Activated CD8-positive, alpha-beta memory T cell treated with anti-CD3 and anti-CD28 coated beads for 4 hours (primary cell): ENCODE measurements at places on chromosomes 7 and 10.

DNA sequence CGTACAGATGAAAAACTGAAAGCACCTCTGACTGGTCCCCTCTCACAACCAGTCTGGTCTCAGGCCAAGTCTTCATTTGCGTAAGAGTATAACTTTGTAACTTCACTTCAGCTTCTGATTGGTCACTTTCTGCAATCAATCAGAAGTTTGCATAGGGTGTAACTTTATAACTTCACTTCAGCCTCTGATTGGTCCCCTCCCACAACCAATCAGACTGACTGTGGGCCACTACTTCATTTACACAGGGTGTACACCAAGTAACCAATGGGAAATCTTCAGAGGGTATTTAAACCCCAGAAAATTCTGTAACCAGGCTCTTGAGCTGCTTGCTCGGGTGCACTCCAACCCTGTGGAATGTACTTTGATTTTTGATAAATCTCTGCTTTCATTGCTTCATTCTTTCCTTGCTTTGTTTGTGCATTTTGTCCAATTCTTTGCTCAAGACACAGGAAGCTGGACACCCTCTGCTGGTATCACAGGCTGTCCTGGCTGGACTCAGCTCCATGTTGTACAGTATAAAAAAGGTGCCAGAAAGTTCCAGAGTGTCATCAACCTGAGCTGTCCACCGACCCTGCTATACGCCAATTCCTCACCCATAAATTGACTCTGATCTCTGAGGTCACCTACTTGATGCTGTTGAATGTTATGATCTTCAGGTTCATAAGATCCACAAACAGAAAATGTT lies 74.5 kb downstream of the COBL start:
- no peak for DNase-seq

DNA sequence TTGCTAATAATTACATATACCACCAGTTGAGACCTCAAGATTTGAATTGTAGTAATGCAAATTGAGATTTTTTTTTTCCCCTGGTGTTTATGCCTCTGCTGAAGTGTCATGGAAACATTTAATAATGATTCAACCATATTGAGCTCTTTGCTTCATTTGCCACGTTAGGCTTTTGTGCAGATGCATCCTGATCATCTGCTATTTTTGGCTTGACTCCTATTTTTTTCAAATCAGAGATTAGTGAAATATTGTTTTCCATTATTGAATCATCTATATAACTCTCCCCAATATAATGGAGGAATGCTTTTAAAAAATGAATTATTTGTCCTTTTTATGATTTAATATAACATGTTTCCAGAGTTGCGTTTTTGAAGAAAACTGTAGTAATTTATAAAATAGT lies 115.1 kb downstream of the SRI start:
- DNase-seq = no peak

DNA sequence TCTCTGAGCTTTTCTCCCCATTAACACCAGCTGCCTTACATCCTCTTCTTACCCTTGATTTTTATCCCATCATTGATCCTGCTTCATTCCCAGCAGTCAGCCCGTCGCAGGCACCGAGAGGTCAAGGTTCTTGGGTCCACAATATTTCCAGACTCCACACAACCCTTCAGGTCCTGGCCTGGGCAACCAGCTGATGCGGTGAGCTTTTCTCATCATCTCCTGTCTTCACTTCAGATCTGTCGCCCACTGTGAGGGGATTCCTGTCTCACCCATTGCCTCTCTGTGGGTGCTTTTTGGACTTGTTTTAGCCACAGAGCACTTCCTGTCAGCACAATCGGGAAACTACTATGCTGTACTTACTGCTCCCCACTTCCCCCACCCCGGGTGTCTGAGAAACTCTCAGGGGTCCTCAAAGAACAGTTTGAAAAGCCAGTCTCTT lies 8.4 kb upstream of the PVRIG start:
- DNase-seq = no peak

- no peak for DNase-seq
Observed at GRCh38 chr10:101494650-101495049, 93.4 kb downstream of the POLL start.

GRCh38 chr7:101936223-101936610 lies 118.8 kb downstream of the CUX1 start:
- no peak for DNase-seq

DNA sequence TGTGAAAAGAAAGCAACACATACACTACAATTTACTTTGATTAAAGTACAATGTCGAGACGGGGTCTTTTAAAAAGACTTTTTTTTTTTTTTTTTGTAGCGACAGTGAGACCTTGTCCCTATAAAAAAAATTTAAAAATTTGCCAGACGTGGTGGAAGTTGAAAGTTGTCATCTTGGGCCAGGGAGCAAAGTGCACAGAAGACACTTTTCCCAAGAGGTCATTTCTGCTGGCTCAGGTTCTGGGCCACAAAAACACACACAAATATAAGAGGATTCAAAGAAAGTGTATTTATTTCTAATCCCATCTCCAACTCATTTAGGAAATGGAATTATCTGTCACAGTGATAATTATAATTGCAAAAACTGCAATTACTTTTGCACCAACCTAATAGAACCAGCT lies 24.7 kb downstream of the SLC26A3 start:
- DNase-seq = no peak

DNA sequence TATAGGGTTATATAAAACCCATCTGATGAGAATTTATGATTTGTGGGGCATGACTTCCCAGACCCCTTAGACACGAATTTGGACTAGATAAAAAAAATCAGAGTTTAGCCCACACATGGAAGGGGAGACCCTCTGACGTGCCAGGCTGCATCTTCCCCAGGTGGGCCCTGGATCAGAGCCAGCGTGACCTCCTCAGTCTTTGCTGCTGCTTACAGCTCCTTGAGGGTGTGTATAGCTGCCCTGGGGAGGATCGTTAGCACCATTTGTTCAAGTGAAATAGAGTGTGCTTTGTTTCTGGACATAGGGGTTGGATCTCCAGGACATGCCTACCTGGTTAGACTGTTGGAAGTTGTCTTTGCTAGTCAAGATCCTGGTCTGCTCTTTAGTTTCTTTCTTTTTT lies 54.2 kb downstream of the DOCK1 start:
- DNase-seq = no peak

- no peak for DNase-seq
Observed at GRCh38 chr10:113108194-113108835, 158.3 kb downstream of the TCF7L2 start.

DNA sequence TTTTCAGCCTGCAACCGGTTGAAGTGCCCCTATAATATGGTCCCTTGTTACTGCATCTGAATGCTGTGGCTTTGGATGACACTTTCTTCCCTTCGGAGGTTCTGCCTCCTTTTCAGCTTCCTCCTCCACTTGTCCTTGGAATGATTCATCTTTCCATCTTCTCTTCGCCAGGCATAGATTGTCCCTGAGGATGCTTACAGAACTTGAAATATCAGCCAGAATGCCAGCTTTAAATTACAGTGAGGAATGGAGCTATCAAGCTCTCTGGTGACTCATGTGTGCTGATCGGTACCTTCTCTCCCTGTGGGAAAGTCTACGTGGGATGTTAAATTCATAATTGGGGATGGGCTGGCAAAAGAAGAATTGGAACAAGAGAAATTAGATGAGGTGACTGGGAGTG lies 45.9 kb upstream of the PDK4 start:
- DNase-seq = no peak

DNA sequence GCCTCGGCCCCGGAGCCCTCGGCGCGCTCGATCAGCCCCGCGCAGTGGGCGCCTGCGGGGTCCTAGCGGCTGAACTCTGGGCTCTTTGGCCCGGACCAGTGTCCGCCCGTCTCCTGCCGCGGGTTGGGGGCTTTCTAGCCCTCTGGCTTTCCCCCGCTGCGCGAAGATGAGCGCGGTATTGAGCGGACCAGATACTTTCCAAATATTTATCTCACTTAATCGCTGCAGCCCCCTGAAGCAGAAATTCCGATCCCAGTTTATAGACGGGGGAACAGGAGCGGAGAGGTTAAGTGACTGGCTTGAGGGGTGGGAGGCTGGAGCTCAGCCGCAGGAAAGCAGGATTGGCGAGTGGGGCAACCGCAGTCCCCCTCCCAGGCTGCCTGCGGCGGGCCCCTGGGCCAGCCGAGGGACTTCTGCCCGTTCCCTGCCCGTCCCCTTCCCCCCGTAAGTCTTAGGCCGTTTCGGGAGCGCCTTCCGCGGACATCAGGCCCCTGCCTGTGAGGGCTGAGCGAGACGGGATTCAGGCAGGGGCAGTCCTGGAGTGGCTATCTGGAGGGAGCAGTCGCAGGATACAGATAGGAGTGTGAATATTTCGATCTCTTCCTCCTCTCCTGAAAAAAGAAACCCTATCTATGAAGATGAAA lies 565 bp downstream of the STRIP2 start:
- DNase-seq = no peak

DNA sequence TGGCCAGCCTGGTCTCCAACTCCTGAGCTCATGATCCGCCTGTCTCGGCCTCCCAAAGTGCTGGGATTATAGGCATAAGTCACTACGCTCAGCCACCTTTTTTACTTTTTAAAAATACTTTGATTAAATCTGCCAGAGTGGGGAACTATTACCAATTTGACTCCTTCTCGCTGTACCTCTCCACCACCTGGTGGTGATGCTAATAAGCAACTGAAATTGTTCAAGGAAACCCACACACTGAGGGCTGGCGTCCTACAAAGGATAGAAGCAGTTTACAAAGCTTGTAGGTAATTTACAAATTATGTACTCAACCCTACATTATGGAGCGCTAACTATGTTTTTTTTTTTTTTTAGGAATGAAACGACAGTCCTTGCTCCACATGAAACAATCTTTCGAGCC lies 111.1 kb downstream of the CPED1 start:
- DNase-seq = no peak

- DNase-seq = no peak
Observed at GRCh38 chr10:96638120-96638519, 51.3 kb upstream of the TM9SF3 start.

DNA sequence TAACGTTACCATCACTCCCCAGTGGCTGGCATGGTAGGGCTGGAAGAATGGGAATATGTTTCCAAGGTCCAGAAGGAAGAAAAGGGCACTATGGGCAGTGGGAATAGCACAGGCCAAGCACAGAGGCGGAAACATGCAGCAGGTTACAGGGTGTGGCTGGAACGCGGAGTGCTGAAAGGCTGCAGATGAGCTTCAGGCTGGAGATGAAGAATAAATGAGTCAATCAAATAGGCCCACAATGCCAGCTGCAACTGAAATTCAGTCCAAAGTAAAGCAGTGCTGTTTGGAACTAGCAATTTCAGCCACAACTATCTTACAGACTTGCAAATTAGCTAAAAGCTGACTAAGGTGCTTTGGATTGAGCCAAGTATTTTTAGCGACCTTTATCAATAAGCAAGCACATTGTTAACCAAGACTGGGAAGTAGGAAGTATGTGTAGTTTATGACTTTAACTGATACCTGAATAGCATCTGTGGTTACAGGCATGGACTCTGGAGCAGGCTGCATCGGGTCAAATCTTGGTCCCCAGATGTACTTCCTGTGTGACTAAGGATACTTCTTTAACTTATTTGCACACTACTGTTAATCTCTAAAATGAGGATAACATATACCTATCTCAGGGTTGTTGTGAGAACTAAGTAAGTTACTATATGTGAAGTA lies 77.5 kb upstream of the CTTNBP2 start:
- DNase-seq = no peak

DNA sequence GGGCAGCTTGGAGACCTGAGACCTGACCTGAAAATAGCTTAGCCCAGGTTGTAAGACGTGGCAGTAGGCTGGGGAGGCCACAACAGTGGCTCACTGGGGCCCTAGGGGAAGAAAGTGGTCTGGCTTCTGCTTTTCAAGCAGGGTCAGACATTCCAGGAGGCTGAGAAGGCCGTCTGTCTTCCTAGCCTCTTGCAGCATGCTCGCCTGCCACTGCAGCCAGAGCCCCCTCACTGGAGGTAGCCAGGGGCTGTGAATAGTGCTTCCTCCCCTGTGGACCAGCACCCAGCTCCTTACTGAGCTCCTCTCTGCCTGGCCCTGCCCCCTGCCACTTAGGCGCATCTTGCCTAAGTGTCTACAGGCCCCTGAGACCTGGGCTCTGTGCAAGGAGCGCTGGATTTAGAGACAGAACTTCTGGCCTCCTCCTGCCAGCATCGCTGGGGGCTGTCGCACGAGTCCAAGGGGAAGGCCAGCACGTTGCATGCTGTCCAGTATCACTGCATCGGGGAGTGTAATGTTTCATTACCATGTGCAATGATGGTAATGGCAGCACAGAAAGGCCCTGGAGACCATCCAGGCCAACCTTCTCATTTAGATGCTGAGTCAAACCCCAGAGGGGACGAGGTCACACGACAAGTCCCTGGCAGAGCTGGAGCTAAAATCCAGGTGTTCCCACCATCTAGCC lies 12.7 kb downstream of the ZMIZ1 start:
- DNase-seq = no peak

DNA sequence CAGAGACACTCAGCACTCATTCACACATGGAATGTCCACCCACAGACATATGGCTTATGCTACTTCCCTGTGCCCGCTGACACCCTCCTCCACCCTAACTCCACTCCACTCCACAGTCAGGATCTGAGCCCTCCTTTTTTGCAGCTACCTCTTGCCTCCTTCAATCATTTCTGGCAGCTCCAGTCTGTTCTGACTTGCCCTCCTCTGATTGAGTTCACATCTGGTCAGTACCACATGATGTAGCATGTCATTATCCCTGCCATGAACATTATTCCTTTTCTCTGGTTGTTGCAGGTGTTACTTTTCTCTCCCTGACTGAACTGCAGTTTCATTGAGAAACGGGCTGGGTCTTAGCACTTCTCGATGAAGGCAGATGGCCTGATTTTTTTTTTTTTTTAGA lies 130.1 kb upstream of the EGR2 start:
- no peak for DNase-seq

DNA sequence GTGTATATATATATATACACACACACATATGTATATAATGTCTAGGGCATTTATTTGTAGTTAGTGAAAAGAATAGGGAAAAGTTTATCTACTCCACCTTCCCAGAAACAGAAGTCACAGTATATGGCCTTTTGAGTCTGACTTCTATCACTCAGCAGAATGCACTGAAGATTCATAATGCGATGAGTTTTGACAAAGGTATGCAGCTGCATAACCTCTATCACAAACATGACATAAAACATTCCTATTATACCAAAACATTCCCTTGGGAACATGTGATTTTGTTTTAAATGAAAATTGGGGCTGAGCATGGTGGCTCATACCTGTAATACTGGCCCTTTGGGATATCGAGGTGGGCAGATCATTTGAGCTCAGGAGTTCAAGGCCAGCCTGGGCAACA lies 137.3 kb upstream of the EEPD1 start:
- DNase-seq = no peak

- DNase-seq = no peak
Observed at GRCh38 chr7:29479301-29480200, 84.1 kb upstream of the PRR15 start.

- DNase-seq = no peak
Observed at GRCh38 chr7:22291977-22292376, 65.0 kb downstream of the RAPGEF5 start.

- DNase-seq = no peak
Observed at GRCh38 chr10:132400547-132401151, 3.6 kb downstream of the PWWP2B start.

GRCh38 chr7:111029574-111030251 lies 61.2 kb upstream of the LRRN3 start:
- DNase-seq = no peak

GRCh38 chr7:64881461-64882287 lies 21.4 kb upstream of the ZNF273 start:
- DNase-seq = no peak

GRCh38 chr7:77760809-77761453 lies 37.3 kb downstream of the TMEM60 start:
- no peak for DNase-seq
